Neural crest cell (in vitro differentiated cells): ENCODE measurements at places on chromosomes 3 and 15.

DNA sequence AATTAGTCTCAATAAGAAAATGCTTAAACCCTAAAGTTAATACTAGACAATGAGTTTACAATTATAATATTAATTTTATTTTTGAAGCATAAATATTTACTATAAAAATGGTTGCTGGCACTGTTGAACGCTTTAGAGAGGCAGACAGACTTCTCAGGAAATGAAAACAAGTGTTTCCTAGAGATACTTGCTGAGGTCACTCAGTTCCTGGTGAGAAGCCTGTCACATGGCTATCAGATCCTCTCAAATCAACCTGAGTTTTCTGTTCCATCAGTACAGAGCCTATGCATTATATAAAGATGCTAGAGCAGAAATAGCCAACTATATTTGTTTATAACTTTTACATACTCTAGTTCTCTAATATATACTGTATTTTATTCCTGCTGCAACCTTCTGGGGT, 109.2 kb downstream of the MYO5A start:
- DNase-seq = no peak

- DNase-seq = no peak
Measured at GRCh38 chr3:61682671-61683548, 121.5 kb downstream of the PTPRG start.

- DNase-seq = no peak
Measured at GRCh38 chr3:8968375-8968882, 5.2 kb upstream of the RAD18 start.

GRCh38 chr3:27326629-27327545, 42.3 kb downstream of the NEK10 start:
- DNase-seq = no peak

DNA sequence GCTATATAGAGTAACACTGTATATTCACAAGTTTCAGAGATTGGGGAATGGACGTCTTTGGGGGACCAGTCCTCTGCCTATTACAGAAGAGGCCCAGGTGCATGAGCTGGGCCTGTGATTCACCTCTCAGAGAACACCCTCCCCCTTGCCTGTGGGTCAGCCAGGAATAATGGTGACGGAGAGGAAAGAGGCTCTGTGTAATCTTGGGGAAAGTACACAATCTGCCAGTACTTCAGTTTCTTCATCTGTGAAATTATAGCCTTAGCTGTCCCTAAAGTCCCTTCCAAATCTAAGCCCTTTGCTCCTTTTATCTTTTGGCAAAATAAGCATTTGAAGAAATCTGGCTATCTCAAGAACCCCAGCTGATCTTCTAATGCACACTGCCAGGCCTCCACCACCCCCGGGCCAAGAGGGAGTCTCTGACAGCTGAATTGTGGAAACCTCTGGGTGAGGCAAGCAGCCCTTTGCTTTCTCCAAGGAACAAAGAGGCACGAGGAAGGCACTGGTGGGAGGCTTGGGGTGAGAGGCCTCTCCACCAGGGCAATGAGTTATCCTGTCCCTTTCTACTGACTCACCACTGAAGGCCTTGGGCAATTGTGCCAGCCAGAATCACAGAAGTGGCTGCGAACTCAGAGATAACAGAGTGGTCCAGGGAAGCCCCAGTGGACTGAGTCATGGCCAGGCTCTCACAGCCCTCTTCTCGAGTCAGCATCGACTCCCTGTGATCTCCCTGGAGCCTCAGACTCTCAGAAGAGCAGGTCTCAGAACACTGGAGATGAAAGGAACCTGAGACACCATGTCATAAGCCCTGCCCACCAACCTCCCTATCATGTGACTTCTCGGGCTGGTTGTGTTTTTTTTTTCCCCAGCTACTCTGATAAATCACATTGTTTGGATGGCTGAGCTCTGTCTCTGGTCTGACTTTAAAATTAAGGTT, 31.8 kb downstream of the CCNL1 start:
- DNase-seq = no peak

DNA sequence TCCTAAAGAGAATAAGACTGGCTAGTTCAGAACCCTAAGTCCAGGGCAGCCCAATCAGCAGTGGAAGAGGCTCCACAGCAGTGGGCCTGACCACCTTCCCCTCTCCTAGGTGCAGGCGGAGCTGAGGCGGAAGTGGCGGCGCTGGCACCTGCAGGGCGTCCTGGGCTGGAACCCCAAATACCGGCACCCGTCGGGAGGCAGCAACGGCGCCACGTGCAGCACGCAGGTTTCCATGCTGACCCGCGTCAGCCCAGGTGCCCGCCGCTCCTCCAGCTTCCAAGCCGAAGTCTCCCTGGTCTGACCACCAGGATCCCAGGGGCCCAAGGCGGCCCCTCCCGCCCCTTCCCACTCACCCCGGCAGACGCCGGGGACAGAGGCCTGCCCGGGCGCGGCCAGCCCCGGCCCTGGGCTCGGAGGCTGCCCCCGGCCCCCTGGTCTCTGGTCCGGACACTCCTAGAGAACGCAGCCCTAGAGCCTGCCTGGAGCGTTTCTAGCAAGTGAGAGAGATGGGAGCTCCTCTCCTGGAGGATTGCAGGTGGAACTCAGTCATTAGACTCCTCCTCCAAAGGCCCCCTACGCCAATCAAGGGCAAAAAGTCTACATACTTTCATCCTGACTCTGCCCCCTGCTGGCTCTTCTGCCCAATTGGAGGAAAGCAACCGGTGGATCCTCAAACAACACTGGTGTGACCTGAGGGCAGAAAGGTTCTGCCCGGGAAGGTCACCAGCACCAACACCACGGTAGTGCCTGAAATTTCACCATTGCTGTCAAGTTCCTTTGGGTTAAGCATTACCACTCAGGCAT, 33.7 kb downstream of the VIPR1 start:
- no peak for DNase-seq
